ENCODE measurements at places on chromosomes 3 and 15.

DNA sequence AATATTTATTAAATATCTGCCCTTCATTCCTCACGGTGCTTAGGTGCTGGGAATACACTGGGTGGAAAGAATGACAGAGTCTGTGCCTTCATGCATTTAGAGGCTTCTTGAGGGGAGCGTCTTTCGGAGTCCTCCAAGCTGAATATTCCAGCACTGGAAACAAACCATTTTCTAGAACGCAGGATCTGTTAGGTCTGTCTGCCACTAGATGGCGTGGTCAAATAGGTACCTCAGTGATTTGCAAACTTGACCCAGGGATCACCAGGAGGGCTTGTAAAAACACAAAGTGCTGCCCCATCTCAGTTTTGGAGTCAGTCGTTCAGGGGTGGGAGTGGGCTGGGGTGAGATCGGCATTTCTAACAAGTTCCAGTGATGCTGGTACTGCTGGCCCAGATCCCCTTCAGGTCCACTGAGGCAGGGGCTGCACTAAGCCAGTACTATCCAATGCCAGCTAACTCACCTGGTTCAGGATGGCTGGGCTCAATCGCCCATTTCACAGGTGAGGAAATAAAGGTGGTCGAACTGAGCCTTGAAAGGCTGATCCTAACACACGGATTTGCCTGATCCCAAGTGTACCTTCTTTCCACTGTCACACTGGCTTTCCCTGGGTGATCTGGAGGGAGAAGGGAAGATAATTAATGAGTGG lies 14.8 kb downstream of the ARNT2 start:
- H3K4me3 ChIP-seq, result no peak overlapping the region
- no peaks in the 10 kb centered on the region for H3K4me1 ChIP-seq
- no peaks in the 10 kb centered on the region for H3K36me3 ChIP-seq
- H3K27me3 ChIP-seq, result no peaks in the 10 kb centered on the region

GRCh38 chr15:61146091-61146930 lies 82.8 kb downstream of the RORA start:
- no peak overlapping the region for H3K27ac ChIP-seq
- no peak for DNase-seq
- H3K4me1 ChIP-seq, result no peaks in the 10 kb centered on the region
- H3K4me3 ChIP-seq, result no peak overlapping the region

- no peaks in the 10 kb centered on the region for H3K36me3 ChIP-seq
- no peak for DNase-seq
- H3K27me3 ChIP-seq, result no peaks in the 10 kb centered on the region
- no peak overlapping the region for H3K27ac ChIP-seq
These were observed 24.1 kb downstream of the EAF1 start for GRCh38 chr3:15451216-15452113.

GRCh38 chr3:155603302-155603701 lies 141.6 kb downstream of the PLCH1 start:
- H3K36me3 ChIP-seq, result no peaks in the 10 kb centered on the region
- DNase-seq, result no peak
- H3K27me3 ChIP-seq, result no peaks in the 10 kb centered on the region
- no peak overlapping the region for H3K4me3 ChIP-seq
- H3K4me1 ChIP-seq, result no peaks in the 10 kb centered on the region
- H3K27ac ChIP-seq, result no peak overlapping the region

DNA sequence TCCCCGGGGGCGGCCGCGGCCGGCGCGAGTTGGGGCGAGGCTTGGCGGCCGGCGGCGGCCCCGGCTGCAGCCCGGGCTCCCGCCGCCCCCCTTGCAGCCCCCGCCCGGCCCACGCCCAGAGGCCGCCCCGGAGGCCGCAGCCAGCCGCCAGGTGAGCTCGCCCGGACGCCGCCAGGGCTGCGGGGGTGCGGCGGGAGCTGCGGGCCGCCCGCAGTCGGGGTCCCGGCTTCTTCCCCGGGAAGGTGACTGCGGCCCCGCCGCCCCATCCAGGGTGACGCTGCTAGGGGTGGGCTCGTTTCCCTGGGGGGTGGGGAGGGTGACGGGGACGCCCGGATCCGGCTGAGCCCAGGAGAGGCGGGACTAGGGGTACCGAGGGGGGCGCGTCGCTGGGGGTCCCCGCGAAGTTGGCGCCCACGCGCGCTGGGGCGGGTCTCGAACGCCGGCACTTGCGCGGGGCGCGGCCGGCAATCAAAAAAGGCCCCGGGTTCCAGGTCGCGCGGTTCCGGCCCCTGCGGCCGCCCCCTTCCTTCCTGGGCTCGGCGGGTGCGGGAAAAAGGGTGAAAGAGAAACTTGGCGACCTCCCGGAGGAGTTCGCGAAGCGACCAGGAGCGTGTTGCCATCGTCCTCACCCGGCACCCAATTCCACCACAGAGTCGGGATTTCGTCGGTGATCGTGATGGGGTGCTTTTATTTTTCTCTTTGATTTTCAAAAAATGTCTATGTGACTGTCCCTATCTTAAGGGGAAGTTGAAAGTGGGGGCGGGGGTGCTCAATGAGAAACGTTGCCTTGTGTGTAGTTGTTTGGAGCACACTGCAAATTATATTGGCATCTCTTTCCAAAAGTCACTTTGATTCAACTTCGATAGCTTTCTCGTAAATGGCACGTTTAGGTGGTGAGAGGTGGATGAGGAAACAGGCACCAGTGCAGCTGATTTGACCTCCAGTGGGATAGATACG lies 619 bp downstream of the ATXN7 start:
- H3K36me3 ChIP-seq, result no peaks in the 10 kb centered on the region
- peak overlapping the region; percentile 58 for H3K4me3 ChIP-seq
- DNase-seq, result peak; percentile 28

DNA sequence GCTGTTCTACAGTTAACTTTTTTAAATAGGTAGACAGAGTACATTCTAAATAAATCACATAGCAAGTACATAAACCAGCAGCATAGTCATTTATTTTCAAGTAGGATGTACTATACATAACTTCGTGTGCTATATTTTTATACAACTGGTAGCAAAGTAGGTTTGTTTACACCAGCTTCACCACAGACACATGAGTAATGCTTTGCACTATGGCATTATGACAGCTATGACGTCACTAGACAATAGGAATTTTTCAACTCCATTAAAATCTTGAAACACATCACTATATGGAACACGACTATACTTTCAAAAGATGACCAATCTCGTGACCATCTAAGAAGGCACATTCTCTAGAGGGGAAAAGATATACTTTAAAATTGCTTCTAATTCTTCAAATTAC lies 3.5 kb downstream of the TEX55 start:
- no peaks in the 10 kb centered on the region for H3K4me1 ChIP-seq
- no peak for DNase-seq
- no peaks in the 10 kb centered on the region for H3K36me3 ChIP-seq

GRCh38 chr3:112027826-112028225 lies 6.7 kb upstream of the TMPRSS7 start:
- H3K36me3 ChIP-seq, result no peaks in the 10 kb centered on the region
- H3K27me3 ChIP-seq, result peaks cover 3% of the 10 kb centered on the region
- no peak for DNase-seq
- H3K4me3 ChIP-seq, result no peak overlapping the region
- no peaks in the 10 kb centered on the region for H3K4me1 ChIP-seq

DNA sequence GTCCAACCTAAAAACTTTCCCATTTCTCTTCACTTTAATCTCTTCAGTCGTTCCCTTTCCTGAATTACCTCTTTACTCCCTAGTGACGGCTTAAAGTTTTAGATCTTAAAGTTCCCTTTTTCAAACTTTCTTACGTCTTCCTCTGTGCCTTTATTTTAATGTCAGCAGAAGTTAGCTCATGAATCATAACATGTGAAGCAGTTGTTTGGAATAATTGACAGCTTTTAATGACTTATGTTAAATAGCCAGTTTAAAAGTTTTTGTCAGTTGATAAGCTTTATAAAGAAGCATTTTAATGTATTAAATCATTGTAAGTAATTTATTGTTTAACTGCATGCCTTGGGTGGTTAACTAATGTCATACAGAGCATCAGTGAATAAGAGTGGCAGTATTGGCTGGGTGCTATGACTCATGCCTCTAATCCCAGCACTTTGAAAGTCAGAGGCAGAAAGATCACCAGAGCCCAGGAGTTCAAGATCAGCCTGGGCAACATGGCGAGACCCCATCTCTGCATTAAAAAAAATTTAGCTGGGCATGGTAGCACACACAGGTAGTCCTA lies 33.9 kb downstream of the PIK3CA start:
- no peak overlapping the region for H3K27ac ChIP-seq
- no peaks in the 10 kb centered on the region for H3K27me3 ChIP-seq
- no peaks in the 10 kb centered on the region for H3K36me3 ChIP-seq
- peaks cover 17% of the 10 kb centered on the region for H3K4me1 ChIP-seq

DNA sequence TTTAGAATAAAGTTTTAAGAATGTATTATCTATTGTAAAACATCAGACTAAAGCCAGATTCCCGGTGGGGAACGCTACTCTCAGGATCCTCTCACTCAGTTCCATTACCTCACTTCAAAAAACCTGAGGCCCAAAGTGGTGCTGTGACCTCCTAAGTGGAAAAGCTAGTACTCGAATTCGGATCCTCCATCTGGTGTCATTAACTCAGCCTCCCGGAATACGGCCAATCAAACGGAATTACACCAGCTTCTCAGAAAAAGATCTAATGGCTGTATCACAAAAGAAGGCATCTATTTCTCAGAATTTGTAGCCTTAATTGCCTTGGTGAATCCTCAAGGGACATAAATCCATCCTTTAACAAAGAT lies 627 bp downstream of the ACAD11 start:
- H3K4me1 ChIP-seq, result peaks cover 9% of the 10 kb centered on the region
- no peak for DNase-seq
- H3K36me3 ChIP-seq, result no peaks in the 10 kb centered on the region
- H3K4me3 ChIP-seq, result peak overlapping the region; percentile 90
- no peak overlapping the region for H3K27ac ChIP-seq

GRCh38 chr3:88812576-88812975 lies 294.8 kb upstream of the EPHA3 start:
- H3K27ac ChIP-seq, result no peak overlapping the region
- H3K4me1 ChIP-seq, result no peaks in the 10 kb centered on the region
- no peaks in the 10 kb centered on the region for H3K27me3 ChIP-seq
- H3K36me3 ChIP-seq, result no peaks in the 10 kb centered on the region

DNA sequence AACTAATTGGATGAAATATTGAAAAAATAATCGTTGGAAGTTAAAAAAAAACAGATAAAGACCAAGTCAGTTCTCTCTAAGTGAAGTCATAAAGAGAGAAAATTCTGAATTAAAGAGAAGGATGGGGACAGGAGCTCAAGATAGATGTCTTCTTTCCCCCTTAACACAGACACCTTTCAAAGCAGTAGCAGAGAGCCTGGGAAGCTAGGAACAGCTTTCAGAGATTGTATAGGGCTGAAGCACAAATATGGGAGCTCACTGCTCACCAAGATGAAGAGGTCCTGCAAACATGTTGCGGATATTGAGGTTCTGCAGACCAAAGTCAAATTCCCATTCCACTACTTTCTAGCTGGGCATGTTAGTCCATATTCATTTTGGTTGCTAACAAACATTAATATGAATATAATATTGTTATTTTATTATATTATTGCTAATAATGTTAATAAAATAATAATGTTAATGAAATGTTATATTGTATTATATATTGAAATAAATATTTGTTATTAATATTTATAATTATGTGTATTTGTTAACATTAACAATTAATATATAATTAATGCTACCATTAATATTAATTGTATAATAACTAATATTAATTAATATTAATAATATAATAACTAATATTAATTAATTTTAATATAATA lies 319.1 kb downstream of the OXSM start:
- no peak for DNase-seq
- H3K27ac ChIP-seq, result no peak overlapping the region
- H3K4me3 ChIP-seq, result no peak overlapping the region
- no peaks in the 10 kb centered on the region for H3K27me3 ChIP-seq
- H3K36me3 ChIP-seq, result no peaks in the 10 kb centered on the region

DNA sequence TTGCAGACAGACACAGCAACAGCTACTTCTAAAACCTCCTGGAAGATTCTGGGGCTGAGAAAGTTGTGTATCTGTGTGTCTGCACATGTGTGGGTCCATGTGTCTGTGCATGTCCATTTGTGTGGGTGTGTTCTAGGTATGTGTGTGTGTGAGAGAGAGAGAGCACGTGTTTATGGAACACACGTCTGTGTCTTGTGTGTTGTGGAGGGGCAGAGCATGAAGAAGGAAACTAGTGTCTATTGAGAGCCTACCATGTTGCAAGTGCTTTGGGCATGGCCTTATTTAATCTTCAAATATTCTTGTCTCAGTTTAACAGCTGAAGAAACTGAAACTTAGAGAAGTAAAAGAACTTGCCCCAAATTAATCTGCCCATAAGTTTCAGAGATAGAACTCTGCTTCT lies 327.5 kb downstream of the UACA start:
- no peak overlapping the region for H3K27ac ChIP-seq
- no peak for DNase-seq
- H3K4me3 ChIP-seq, result no peak overlapping the region
- peaks cover 18% of the 10 kb centered on the region for H3K4me1 ChIP-seq
- no peaks in the 10 kb centered on the region for H3K36me3 ChIP-seq

GRCh38 chr15:100968050-100968966 lies 49.2 kb downstream of the LRRK1 start:
- no peak overlapping the region for H3K4me3 ChIP-seq
- no peaks in the 10 kb centered on the region for H3K4me1 ChIP-seq
- no peak overlapping the region for H3K27ac ChIP-seq
- peaks cover 26% of the 10 kb centered on the region for H3K27me3 ChIP-seq

GRCh38 chr15:35674873-35675781 lies 129.2 kb upstream of the DPH6 start:
- H3K27ac ChIP-seq, result no peak overlapping the region
- no peak for DNase-seq
- H3K4me1 ChIP-seq, result no peaks in the 10 kb centered on the region

GRCh38 chr3:125624341-125624740 lies 29.0 kb upstream of the OSBPL11 start:
- no peaks in the 10 kb centered on the region for H3K36me3 ChIP-seq
- no peak overlapping the region for H3K27ac ChIP-seq
- no peak for DNase-seq

DNA sequence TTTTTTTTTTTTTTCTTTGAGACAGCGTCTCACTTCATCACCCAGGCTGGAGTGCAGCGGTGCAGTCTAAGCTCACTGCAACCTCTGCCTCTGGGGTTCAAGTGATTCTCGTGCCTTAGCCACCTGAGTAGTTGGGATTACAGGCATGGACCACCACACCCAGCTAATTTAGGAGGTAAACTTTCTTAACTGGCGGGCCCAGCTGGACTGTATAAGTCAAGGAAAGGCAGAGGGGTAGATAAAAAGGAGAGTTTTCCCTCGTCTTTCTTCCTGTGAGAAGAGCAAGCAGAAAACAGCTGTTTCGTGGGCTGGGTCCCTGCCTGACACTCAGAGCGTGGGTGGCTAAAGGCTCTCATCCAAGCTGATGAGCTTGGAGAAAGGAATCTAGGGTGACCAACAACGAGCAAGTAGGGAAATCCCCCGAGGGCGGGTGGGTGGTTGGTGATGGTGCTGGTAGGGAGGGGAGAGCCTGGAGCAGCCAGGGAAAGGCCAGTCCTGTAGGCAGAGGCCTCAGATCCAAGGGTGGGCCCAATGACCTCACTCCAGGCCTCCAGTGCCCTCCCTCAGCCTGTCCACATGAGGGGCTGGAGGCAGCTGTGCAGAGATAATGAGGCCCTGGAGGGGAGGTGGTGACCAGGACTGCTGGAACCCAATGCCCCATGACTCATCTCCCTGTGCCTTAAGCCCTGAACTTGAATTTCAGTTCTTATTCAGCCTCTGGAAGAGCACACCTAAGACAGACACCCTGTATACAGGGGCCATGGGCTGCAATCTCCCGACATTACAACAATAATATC lies 43.1 kb upstream of the LIMD1 start:
- H3K36me3 ChIP-seq, result peaks cover 4% of the 10 kb centered on the region
- H3K4me3 ChIP-seq, result no peak overlapping the region
- H3K4me1 ChIP-seq, result no peaks in the 10 kb centered on the region
- H3K27ac ChIP-seq, result no peak overlapping the region
- DNase-seq, result no peak
- no peaks in the 10 kb centered on the region for H3K27me3 ChIP-seq

- DNase-seq, result no peak
- H3K27me3 ChIP-seq, result no peaks in the 10 kb centered on the region
- no peaks in the 10 kb centered on the region for H3K4me1 ChIP-seq
- H3K27ac ChIP-seq, result no peak overlapping the region
- H3K36me3 ChIP-seq, result no peaks in the 10 kb centered on the region
These were observed 301.0 kb upstream of the SOX14 start for GRCh38 chr3:137463131-137463530.

All from T-cell (primary cell).